ENCODE measurements at places on chromosomes 16 and 17.

DNA sequence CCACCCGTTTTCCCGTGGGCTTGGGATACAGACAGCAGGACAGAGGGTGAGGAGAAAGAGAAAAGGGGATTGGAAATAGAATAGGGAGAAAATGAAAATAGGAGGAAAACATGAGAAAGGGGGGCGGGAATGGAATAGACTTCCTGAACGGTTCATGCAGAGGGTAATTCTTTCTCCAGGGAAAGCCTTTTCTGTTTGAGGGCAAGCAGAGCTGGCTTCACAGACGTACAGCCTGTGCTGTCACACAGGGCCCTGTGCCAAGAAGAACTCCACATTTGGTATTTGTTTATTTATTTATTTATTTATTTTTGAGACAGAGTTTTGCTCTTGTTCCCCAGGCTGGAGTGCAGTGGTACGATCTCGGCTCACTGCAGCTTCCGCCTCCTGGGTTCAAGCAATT, 12.0 kb downstream of the MILR1 start:
- no peak for DNase-seq

DNA sequence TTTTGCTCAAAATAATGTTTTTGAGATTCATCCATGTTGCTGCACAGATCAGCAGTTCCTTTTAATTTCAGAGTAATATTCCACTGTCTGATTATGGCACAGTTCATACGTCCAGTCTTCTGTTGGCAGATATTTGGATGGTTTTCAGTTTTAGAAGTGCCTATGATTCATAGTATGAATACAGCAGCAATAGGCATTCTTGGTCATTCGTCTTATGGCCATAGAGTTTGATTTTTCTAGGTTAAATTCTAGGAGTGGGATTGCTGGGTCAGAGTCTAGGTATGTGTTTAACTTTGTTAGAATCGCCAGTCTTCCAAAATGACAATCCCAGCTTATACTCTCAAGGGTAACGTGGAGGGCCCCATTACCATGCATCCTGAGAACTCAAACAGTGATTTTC, 11.5 kb upstream of the IL34 start:
- DNase-seq, result no peak

DNA sequence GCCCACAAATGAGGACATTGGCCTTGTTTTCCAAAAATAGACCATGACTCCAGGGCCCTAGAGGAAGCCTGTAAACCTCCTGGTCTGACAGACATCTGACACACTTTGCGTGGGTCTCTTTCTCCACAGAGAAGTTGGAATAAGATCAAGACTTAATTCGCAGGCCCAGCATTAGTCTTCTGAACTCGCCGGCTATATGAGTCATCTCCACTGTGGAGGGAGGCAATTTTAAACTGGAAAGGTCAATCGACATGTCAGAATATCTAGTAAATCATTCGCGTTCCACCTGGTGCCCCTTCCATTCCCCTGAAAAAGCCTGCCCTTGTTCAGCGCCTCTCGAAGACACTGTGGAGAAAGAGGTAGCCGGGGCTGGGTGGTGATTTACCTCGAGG, 140.1 kb downstream of the CLEC16A start:
- DNase-seq, result no peak

GRCh38 chr17:14738652-14738988, 437.7 kb downstream of the HS3ST3B1 start:
- DNase-seq, result no peak

- no peak for DNase-seq
Measured at GRCh38 chr17:80873307-80873951, 118.2 kb upstream of the CHMP6 start.

DNA sequence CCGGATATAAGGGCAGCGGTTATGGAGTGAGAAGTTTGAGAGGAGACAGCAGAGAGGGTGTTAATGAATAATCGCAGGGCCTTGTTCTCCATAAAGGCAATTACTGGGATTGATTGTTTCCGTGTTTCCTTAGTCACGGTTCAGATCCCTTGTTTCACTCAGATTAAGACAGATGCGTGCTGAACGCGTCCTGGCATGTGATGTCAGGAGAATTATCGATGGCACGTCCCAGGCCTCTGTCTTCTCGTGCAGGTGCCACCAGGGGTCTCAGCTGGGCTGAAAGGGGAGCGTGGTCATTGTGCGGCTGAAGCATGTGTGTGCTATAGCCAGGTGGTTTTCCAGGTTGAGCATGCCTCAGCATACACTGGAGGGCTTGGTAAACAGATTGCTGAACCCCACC, 142.4 kb upstream of the NOL11 start:
- DNase-seq, result no peak

DNA sequence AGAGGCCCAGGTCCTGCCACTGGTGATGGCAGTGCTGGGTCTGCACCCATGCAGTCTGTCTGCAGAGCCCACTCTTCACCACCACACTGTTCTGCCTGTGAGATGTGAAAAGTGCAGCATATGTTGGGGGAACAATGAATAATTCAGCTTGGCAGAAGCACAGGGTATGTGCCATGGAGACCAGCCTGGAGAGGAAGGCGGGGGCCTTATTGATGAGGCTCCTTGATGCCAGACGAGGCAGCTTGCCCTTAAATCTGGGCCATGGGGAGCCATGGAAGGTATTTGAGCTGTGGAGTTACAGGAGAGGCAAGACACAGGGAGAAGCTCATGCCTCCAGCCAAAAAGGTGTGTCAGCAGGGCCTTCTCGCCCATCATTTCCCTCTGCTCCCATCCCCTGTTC, 124.7 kb downstream of the C16orf78 start:
- DNase-seq, result no peak

DNA sequence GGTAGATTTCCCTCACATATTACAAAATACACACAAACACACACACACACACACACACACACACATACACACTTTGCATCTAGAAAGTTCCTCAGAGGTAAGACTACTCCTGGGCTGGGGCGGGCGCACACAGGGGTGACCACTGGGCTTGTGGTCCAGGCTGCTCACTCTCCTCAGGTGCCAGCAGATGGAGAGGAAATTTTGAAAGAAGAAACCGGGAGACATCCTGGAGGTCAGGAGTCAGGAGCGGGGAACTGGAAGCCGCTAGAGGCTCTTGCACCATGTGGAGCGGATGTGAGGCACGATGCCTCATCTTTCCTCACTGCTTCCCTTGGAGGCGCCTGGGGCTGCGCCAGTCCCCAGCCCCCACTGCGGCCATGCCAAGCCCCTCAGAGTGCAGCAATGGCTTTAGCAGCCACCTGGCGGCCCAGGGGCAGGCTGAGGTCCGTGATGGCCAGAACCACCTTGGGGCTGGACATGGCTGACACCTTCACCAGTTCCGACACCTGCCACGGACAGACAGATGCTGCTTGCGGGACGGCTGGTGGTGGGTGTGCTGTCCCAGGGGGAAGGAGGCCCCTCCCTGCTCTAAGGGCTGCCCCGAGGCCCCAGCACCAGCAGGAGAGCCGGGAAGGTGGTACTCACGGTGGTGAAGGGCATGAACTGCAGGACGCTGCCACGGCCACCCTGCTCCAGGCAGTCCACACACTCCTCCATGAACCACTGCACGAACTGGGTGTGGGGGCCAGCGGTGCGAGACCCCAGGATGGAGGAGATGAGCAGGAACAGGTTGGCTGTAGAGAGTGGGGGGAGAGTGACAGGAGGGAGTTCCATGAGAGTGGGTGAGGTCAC, 4.1 kb downstream of the CSF3 start:
- no peak for DNase-seq
